B cell (primary cell): ENCODE measurements at places on chromosomes 1 and 21. TPM values are rescaled to one million over a fixed set of nuclear protein-coding genes. Genes with fewer than 3 reads are reported as not detected.

The KCNJ6 gene
- total RNA-seq, result not detected in 2 replicates

DNA sequence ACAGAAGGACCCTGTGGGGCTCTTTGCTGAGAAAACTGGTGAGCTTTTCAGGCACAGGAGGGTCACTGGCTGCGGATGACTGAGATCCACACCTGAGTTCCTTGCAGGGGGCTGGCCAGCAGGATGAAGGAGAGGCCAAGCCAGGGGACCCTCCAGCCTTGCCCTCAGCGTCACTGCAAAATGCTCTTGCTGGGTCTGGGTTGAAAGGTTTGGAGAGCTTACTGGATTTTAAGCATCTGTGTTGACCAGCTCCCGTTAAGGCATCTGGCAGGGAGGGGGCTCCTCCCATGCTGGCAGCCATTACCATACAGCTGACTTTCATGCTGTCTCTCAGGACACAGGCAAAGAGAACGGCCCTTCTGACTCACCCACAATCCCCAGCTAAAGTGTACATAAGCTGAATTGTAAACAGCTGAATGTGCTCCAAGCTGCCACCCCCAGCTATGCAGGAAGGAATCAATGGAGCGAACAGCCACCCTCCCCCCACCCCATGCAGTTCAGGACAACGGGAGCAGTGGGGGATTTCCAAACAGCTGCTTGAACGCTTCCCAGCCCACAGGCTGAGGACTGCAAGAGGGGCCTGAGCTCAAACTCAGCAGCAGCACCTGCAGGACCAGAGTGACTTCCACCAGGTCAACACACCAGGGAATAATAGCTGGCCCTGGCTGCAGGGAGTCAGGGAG is 21.3 kb upstream of the A3GALT2 start:
- DNase-seq, result no peak

The ESRRG gene
- not detected in 2 replicates for total RNA-seq

DNA sequence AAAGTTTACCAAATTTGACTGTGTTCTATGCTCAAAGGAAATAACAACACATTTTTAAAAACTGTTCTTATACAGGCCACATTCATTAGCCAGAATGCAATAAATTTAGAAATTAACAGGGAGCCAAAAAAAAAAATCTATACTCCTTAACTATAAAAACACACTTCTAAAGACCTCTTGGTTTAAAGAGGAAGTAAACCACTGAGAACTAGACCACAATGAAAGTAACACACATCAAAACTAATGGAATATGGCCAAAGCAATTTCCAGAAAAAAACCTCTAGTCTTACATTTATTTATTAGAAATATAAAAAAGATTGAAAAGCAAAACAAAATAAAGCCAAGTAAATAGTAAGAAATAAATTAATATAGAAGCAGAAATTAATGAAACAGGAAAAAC is 48.9 kb upstream of the GADD45A start:
- no peak for DNase-seq

- DNase-seq, result no peak
Measured at GRCh38 chr1:36122062-36123030, 2.7 kb downstream of the COL8A2 start.

DNA sequence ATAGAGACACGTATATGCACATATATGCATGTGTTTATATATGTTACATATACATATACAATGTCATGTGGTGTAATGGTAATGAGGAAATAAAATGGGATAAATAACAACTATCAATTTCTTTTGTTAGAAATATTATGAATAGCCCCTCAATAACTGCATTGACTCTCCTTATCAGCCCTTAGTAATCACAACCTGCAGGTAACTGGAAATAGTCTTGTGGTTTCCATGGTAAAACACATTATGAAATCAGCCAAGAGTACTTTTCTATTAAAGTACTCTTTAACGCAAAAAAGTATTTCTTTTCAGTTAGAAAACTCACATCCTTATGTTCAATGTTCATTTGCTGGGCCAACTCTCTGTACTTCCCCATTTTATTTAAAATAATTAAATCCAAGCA is 105.8 kb downstream of the KCNT2 start:
- DNase-seq, result no peak

- DNase-seq, result no peak
Measured at GRCh38 chr1:184219414-184219813, 167.4 kb upstream of the C1orf21 start.

DNA sequence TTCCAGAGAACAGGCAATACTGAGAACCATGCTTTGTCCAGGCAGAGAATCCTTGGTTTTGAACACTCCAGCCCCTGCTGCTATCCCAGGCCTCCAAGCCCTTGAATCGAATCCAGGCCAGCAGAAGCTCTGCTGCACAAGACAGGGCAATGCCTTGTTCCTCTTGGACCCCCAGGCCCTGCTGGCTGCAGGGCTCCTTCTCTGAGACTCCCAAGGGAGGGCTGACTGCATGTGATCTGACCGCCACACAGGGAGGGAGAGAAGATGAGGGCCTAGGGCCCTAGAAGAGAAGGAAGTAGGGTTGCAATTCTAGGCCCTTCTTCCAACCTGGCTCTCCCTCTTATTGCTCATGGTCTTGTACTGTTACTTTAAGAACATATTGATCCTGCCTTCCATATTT is 160.6 kb upstream of the EDN2 start:
- peak; percentile 49 for DNase-seq

The GSTM4 gene
- 28.6 and 39.4 TPM in 2 replicates for total RNA-seq

DNA sequence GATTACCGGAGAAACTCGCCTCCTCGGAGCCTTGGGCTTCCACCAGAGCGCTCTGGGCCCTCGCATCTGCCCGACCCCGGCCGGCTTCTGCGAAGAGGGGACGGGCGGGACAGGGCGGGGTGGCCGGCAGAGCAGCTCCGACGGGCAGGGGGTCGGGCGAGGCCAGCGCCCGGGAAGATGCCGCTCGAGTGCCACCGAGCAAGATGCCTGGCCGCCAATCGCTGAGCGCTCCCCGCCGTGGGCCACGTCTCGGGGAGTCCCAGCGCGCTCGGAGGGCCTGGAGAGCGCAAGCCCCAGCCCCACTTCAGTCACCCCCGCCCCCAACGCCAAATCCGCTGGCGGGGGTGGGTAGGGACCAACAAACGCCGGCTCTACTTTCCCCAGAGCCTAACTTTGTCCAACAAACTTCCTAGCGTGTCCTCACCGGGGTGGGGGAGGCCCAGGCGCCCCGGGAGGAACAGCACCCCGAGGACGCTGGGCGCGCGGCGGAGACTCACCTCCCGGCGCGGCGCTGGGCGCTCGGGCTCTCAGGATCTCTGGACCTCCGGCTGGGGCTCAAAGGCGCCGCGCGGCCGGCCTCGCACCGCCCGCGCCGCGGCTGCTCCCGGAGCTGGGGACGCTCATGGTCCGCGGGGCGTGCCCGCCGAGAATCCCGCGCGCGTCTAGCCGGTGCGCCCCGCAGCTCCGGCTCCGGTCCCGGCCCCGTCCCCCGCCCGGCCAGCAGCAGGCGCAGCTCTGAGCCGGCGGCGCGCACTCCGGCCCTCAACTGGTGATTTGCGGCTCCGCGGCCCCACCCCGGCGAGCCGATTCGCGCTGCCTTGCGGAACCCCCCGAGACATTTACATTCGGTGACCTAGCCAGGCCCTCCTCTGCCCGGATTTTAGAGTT is at the start of gene BCAR3:
BCAR3 (minus strand) TSS at position 737 of the 888 bp plus-strand sequence. CDS start 6,907 bp downstream, outside the sequence.
- peak; percentile 83 for DNase-seq

The LORICRIN gene
- 0.39 TPM in 1 of 2 replicates, not detected in the other for total RNA-seq

GRCh38 chr1:170231662-170232061 is 85.9 kb downstream of the NTMT2 start:
- DNase-seq, result no peak

DNA sequence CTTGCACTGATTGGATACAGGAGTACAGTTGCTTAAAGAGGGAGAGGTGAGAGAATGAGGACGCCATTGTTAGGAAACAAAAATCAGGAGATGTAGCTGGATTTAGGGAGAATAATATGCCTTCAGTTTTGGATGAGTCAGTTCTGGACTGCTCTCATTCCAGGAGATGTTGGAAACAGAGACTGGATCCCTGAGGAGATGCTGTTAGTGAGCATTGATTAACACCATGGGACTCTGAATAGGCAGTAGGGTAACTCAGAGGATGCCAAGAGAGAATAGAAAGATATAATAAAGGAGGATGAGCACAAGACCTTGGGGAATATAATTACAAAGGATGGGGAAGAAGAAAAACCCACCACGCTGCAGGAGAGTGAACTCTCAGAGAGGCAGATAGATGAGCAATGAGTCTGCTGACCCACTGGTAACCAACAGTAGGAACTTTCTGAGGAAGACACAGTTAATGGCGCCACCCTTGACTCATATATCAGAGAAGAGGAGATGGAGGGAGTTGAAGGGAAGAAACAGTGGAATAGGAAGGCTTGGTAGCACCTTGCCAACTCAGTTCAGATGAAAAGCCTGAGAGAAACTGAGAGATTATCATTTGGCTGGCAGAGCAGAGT is 10.5 kb downstream of the KCNJ15 start:
- no peak for DNase-seq
